ENCODE measurements at places on chromosomes 11 and 22. TPM values are rescaled to one million over a fixed set of nuclear protein-coding genes. Genes with fewer than 3 reads are reported as not detected.

- peak overlapping the region; percentile 73 for H3K4me3 ChIP-seq
- H3K36me3 ChIP-seq, result no peaks in the 10 kb centered on the region
- H3K27me3 ChIP-seq, result peaks cover 8% of the 10 kb centered on the region
- peak; percentile 87 for DNase-seq
- H3K4me1 ChIP-seq, result peaks cover 27% of the 10 kb centered on the region
Observed at GRCh38 chr22:24516301-24516737, 21.2 kb downstream of the UPB1 start.

GRCh38 chr22:33529424-33530113 lies 390.7 kb downstream of the LARGE1 start:
- DNase-seq, result no peak
- H3K4me1 ChIP-seq, result no peaks in the 10 kb centered on the region
- H3K27ac ChIP-seq, result no peak overlapping the region
- peaks cover 5% of the 10 kb centered on the region for H3K36me3 ChIP-seq

DNA sequence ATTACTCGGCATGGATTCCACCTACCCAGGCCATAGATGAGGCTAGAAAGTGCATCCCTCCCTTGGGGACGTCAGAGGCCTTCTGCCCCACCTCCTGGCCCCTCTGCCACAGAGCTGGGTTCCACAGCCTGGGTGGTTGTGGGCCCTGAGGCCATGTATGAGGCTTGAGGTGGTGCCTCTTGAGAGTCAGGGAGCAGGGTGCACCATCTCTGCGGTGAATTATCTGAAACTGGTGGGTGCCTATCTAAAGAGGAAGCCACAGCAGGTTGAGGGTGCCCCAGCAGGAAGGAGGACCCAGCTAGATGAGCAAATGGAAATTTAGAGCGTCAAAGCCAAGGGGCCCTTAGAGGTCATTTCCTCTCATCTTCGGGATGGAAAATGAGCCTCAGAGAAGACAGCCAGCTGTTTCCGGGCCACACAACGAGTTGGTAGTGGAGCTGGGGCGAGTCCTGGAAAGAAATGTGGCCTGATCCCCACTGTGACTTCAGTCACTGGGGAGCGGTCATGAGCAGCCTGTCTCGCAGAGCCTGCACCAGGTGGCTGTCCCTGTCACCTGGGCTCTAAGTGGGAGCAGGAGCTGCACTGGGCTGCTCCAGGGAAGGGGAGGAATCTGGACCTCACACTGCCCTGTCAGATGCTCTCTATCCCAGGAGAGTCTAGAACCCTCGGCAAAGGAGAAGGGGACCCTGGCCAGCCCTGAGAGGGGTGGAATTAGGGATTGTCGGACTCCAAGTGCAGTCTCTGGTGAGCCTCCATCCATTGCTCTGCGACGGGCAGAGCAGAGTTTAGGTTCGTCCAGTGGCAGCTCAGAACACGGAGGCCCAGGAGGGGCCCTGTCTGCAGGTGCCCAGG lies 7.3 kb downstream of the ADORA2A start:
- H3K27me3 ChIP-seq, result no peaks in the 10 kb centered on the region
- H3K4me1 ChIP-seq, result peaks cover 65% of the 10 kb centered on the region
- H3K4me3 ChIP-seq, result peak overlapping the region; percentile 33
- H3K36me3 ChIP-seq, result no peaks in the 10 kb centered on the region

- no peaks in the 10 kb centered on the region for H3K36me3 ChIP-seq
- no peaks in the 10 kb centered on the region for H3K4me1 ChIP-seq
- no peak overlapping the region for H3K4me3 ChIP-seq
- DNase-seq, result no peak
Observed at GRCh38 chr22:38947321-38948140, 9.9 kb upstream of the APOBEC3A start.

GRCh38 chr11:134518616-134519389 lies 106.8 kb upstream of the B3GAT1 start:
- no peak overlapping the region for H3K4me3 ChIP-seq
- no peak overlapping the region for H3K27ac ChIP-seq
- no peaks in the 10 kb centered on the region for H3K4me1 ChIP-seq
- H3K27me3 ChIP-seq, result peaks cover 3% of the 10 kb centered on the region

Gene DGAT2
- total RNA-seq, result 0.18 TPM

Gene CASP12
- not detected for total RNA-seq

Gene SYT8
- total RNA-seq, result not detected

All from HFFc6 (cell line).